ENCODE measurements at places on chromosomes 12 and 14.

DNA sequence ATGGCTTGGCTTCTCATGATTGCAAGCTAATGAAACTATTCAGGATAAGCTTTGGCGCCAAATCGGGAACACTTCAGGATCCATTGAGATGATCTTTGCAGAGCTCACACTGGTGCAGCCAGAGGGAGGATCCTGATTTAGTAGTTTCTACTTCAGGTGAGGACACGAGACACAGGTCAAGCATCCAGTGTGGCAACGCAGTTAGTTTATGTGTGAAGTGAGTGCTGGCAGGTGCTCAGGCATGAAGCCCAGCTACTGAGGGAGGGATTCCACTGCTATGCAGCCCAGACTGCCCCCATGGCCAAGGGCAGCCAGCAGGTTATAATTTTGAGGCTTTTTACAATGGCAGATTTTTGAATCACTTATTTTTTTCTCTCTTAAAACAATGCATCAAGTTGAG lies 113.5 kb upstream of the PCED1B start:
- DNase-seq, result no peak

DNA sequence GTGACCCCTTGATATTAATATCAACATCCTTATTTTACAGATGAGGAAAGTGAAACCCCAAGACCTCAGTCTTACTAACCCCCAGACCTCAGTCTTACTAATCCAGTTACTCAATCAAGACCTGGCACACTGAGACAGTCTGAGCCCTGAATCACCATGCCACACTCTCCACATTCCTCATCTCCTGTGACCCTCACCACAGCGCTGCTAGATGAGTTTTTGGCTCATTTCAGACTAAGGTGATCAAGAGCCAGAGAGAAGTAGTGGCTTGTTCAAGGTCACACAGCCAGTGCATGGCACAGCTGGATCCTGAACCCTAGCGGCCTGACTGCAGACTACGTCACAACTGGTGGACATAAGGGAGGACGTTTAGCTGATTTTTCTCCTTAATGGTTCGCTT lies 579.2 kb downstream of the BCL11B start:
- no peak for DNase-seq

DNA sequence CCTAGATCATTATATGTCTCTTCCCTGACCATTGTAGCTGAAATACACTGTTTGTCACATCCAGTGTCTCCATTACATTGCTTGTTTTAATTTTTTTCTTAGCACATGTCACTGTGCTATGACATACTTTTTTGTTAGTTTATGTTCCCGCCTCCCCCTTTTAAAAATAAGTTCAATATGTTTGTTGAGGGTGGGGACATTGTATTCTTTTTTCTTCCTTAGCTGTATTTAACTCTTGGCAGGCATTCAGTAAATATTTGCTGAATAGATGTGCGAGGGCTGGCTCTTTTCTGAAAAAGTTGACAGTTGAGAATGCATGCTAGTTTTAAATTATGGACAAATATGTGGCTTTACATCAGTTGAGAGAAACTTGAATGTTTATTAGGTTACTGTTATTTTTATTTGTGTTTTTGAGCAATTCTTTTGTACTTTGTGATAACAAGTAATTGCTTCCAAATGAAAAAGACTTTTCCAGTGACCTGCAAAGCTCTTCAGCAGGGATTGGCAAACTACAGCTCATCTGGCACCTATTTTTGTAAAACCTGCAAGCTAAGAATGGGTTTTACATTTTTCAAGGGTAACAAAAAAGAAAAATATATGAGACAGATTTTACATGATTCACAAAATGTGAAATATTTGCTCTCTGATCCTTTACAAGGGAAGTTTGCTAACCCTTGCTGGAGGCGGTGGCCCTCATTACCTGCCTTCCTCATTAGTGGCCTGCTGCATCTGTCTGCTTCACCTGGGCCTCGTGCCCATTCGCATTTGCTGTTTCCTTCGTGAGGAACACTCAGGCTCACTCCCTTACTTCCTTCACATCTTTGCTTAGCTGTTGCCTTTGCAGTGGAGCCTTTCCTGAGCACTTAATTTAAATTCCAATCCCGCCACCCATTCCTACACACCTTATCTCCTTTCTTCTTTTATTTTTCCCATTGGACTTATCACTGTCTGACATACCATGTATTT lies 229.4 kb downstream of the ERC1 start:
- DNase-seq, result no peak

GRCh38 chr12:12722435-12723148 lies 5.4 kb downstream of the CDKN1B start:
- peak; percentile 59 for DNase-seq

DNA sequence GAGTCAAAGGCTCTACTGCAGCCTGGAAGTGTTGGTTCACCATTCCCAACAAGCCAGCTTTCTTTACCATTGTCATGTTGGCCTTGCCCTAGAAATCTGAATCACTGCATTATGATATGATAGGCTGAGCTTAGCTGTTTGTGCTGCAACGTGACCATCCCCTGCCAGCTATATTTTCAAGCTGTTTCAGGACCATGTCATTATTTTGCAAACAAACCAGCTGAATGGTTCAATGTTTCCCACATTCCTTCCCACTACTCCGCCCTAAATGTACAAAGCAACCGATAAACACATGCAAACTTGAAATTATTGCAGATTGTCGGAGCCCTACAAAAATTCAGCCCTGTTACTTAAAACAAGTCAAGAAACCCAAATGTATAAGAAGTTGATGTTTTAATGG lies 136.1 kb downstream of the KICS2 start:
- no peak for DNase-seq

DNA sequence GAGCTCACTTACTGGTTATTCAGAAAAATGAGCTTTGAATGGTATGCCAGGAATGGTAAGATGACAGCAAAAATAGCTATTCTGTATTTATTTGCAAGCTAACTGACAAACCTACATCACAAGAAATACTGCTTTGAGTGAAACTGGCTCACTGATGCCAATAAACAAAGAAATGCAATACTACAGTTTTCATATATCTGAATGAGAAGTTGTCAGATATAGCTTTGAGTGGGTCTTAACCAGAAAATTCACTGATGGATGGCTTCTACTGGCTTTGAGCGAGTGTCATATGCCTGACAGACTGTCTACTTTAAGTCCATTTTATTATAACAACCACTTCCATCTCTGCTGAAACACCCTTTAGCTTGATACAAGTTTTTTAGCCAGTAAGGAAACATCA lies 330.1 kb downstream of the NELL2 start:
- DNase-seq, result no peak

GRCh38 chr12:50249464-50250182 lies 33.7 kb downstream of the LIMA1 start:
- DNase-seq, result no peak

- no peak for DNase-seq
Measured at GRCh38 chr14:62313212-62313611, 551.0 kb downstream of the SNAPC1 start.

DNA sequence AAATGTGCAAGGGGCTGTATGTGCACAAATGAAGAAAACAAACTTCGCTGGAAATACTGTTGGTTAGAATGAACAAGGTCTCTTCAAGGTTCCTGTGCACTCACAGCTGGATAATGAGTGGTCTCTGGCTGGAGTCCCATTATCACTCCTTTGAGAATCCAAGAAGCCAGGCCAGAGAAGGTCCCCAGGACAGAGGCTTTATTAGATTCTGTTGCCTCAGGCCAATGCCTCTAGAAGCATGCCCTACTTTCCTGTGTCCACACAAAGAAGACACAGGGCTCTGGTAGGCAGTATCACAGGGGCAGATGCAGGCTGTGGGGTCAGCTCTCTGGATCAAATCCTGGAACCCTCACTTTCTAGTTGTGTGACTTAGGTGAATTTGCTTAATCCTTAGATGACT lies 384.7 kb downstream of the GRIN2B start:
- no peak for DNase-seq

DNA sequence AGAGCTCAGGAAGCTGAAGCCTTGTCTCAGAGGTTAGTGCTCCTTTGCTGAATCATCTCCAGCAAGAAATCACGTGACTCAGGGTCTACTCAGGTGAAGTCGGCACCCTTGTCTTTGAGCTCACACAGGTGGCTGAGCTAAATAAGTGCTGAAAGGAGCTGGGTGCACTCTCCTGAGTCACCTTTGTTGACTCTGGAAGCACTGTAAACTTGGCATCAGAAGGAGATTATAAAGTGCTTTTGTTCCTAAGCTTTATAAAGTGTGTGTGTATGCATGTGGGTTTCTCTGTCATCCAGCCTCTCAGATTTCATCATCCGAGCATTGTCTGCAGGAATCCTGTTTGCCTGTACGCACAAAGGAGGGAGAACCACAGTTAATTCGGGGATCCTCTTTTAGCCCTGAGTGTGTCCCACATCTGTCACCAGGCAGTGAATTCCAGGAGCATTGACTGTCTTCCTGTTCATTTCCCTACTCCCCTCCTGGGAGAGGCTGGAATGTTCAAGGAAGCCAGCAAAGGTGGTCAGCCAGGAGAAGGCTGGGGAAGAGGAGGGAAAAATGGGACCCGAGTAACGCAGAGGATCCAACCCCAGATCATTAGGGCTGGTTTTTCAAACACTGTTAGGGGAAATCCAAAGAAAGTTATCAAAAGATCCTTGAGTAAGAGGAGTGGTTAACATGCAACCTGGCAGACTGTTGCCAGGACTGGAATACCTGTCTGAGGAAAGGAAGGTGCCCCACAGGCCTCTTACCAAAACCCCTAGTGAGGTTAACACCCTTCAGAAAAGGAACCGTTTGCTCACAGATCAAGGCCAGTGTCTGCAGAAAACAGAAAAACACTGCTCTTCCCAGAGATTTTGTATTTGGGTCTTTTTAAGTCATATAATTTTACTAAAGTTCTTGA lies 157.5 kb upstream of the HIF1A start:
- DNase-seq, result no peak

DNA sequence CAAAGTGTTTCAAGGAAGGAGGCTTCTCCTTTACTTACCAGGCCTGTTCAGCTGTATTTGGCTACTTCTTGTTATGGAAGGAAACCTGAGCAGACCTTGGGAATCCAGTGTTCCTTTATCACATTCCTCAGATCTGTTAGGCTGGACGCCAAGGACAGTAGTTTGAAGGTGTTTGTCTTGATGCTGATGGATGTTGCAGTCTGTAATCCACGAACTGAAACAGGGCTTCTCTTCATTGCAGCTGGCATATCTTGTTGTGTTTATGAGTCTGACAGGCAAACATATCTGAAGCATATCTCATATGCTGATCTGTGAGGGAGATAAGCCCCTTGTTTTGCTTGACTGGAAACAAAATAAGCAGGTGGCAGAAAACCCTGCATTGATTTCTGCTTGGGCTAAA lies 904.3 kb downstream of the NRXN3 start:
- no peak for DNase-seq

DNA sequence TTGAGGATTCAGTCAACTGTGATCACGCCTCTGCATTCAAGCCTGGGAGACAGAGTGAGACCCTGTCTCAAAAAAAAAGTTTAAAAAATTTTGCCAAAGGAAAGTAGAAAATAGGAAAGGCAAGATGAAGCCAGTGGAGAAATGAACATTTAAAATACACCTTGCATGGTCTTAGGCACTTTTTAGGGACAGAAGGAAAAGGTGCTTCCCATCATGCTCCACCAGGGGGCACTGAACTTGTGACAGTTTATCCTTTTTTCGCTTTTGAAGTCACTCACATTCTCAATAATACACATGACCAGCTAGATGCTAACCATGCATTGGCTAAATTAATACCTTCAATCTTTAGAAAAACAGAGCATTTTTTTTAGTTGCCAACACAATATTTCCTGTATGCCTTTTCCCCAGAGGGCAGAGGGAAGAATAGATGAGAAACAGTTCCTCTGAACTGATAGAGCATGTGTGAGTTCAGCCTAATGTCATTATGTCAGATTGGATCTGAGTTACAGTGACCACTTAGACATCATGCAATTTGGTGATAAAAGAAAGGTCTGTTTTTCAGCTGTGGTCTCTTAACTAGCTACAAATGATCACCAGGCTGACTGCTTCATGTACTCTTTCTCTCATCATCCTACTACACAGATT lies 221.8 kb upstream of the SSTR1 start:
- DNase-seq, result peak; percentile 8

DNA sequence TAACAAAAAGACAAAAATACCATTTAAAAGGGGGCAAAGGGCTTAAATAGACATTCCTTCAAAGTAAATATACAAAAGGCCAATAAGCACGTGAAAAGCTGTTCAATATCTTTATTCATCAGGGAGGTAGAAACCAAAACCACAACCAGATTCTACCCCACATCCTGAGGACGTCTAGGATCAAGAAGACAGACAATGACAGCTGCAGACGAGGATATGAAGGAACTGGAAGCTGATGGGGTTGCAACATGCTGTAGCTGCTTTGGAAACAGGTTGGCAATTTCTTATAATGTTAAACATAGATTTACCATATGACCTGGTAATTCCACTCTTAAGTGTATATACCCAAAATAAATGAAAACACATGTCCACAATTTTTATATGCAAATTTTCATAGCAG lies 85.1 kb upstream of the C14orf180 start:
- DNase-seq, result no peak

- no peak for DNase-seq
Measured at GRCh38 chr14:55884819-55885218, 233.4 kb upstream of the PELI2 start.

DNA sequence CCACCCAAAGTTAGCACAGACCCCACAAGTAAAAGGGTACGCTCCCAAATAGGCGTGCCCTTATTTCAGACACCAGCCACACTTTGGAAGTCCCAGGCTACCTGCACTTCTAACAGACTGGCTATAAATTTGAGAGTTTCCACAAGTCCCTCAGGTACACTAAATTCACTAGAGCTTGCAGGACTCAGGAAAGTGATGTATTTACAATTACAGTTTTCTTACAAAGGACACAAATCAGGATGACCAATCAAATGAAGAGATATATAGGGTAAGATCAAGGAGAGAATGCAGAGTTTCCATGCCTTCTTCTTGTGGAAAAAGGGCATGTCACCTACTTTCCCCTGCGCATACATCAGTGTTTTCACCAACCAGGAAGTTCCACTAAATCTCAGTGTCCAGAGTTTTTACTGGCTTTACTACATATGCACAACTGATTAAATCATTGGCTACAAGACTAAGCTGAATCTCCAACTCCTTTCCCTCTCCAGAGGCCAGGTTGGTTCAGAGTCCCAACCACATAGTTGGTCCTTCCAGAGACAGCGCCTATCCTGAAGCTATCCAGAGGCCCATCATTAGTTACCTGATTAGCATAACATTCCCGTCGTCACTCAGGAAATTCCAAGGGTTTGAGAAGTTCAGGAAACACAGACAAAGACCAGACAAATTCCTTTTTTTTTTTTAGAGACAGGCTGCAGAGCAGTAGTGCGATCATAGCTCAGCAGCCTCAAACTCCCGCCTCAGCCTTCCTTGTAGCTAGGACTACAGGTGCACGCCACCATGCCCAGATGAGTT lies 84.2 kb downstream of the DENND5B start:
- no peak for DNase-seq

DNA sequence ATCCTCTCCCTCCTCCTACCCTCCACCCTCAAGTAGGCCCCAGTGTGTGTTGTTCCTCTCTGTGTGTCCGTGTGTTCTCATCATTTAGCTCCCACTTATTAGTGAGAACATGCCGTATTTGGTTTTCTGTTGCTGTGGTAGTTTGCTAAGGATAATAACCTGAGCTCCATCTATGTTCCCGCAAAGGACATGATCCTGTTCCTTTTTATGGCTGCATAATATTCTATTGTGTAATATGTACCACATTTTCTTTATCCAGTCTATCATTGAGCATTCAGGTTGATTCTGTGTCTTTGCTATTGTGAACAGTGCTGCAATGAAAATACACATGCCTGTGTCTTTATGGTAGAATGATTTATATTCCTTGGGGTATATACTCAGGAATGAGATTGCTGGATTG lies 30.5 kb downstream of the JDP2 start:
- no peak for DNase-seq

Measured in hematopoietic multipotent progenitor cell treated with erythropoietin and hydrocortisone succinate and interleukin-3 and kit ligand, for 15 days (in vitro differentiated cells).